ENCODE measurements at places on chromosomes 1 and 21. TPM values are rescaled to one million over a fixed set of nuclear protein-coding genes. Genes with fewer than 3 reads are reported as not detected.

The PTCH2 gene
- under 0.01 TPM for total RNA-seq

The SLC35F3 gene
- total RNA-seq = 1.1 TPM

The MTR gene
- total RNA-seq = 21.8 TPM

The KMO gene
- 0.17 TPM for total RNA-seq

The CYP2J2 gene
- 1.9 TPM for total RNA-seq

The WLS gene
- 55.0 TPM for total RNA-seq

The DNAI4 gene
- 2.7 TPM for total RNA-seq

The LORICRIN gene
- total RNA-seq = not detected

The DNASE2B gene
- not detected for total RNA-seq

The ANKRD45 gene
- 0.55 TPM for total RNA-seq

The PGLYRP3 gene
- not detected for total RNA-seq

The SYCP1 gene
- 0.17 TPM for total RNA-seq

The PLEKHG5 gene
- total RNA-seq = 24.3 TPM

Measured in kidney epithelial cell (primary cell).